ENCODE measurements at places on chromosomes 5 and 9.

- DNase-seq = no peak
These were observed 237.3 kb downstream of the CDH10 start for GRCh38 chr5:24407466-24407865.

DNA sequence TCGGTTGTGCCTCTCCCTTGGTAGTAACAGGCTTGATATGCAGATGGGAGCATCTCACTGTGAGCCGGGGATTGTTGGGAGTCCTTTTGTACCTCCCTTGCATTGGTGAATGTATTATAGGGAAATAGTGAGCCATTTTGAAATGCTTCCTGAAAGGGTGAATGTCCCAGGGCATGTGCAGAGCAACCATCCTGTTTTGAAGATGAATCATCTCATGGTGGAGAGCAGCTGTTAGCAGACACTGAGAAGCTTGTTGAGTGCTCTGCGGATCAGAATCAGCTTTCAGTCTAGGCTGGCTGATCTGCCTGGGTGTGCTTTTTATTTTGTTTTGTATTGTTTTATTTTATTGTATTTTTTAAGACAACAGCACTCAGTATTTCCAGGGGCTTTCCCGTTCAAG lies 29.7 kb downstream of the SLC36A1 start:
- no peak for DNase-seq

DNA sequence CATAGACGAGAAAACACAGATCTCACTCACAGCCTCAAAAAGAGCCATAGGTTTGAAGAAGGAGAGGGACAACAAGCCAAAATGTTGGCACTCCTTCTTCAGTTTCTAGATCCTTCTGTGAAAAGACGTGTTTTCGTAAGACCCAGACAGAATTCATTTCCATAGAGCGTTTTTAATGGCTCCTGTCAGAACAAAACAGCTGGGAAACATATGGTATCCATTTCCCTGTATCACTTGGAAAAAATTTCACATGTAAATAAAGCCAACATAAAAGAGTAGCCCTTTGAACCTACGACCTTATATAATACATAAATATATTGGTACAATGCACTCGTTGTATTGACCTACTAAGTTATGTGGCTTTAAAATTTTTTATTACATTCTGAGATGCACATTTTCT lies 108.1 kb downstream of the SNCAIP start:
- DNase-seq = no peak

- no peak for DNase-seq
These were observed 267.9 kb downstream of the CDK5RAP2 start for GRCh38 chr9:120312031-120312430.
